ENCODE measurements at places on chromosomes 5 and 9.

DNA sequence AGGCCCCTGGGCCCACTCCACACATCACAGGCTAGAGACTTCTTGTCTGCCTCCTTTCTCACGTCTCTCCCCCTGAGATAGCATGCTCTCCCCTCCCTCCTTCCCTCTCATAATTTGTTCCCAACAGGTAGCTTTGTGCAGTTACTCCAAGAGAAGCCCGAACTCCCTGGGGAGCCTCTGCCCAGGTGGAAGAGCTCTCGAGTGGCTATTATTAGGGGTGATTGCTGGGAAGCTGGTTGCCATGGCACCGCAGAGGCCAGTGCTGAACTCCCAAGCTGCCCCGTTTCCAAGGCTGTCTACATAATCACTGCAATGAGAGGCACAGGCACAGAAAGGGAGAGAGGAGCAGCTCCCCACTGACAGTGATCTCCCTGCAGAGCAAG, 104.7 kb upstream of the GPR151 start:
- no peak for DNase-seq

DNA sequence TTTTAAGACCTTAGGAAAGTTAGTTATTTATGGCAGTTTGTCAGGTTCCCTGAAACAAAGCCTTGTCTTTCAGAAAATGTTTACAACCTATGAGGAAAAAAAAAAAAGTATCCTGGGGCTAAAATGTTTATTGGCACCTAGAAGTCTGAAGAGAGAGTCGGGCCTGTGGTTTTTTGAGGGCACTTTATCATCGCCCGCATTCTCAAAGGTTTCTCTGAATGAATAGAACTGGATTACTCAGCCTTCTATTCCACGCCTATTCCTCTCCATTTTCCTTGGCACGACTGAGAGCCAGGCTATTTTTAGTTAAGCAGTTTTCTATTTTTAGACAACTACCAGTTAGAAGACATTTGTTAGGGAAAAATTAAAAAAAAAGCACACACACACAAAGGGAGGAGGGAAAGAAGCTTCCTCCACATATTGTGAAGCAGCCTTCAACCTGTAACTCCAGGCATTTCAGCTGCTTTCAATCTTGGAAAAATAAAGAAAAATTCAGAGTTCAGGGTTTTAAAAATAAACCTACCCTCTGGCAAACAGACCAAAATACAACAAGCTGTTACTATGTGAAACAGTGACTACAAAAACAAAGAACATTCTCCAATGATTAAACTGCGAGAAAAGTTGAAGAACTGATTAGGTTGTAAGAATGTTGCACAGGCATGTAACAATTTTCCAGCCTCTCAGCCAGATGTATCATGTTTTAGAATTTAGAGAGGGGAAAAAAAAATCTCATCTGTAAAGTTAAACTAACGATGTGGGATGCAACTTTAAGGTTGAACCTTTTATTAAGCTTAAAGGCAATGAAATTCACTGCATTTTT, 97.0 kb downstream of the MEF2C start:
- no peak for DNase-seq

DNA sequence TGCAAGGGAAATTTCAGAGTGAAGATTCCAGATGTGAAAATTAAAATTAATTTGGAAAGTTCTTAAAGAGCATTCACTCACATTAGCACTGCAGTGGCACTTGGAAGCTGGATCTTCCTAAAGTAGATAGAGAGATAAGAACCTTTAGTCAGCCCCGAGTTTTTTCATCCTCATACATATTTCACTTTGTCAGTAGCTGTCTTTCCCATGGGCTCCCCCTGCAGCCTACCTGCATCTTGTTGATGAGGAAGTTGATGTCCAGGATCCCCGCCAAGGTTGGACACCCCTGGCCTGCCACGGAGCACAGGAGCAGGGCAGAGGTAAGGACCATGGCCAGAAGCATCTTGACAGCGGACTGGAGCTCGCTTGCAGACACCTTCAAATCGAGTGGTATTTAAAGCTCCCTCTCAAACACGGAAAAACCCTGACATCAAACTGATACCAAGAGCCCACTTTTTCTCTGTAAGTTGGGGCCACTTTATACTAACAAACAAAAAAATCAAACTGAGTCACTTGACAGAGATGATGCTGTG, at the start of gene IL9:
Gene IL9, minus strand, starts transcription at position 368 of the 533 bp plus-strand sequence. Its CDS starts 25 bp downstream, at position 343.
- no peak for DNase-seq

- DNase-seq, result no peak
Measured at GRCh38 chr9:5445886-5446285, 4.5 kb upstream of the CD274 start.

DNA sequence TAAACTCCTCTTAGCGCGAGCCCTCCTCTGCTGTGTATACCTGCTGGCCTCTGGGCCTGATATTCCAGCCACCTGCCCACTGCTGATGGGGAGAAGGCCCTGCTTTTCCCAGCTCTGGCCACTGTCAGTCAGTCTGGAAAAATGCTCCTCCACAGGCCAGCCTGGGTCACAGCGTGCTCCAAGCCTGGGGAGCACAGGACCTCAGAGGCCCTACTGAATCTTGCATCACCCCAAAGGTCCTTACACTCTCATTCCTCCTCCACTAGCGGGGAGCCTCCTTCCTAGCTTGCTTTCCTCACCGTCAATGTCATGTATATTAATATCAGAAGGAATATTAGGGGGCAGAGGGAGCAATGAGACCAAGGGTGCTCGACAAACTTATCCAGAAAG, 73.7 kb downstream of the SHB start:
- DNase-seq, result no peak

DNA sequence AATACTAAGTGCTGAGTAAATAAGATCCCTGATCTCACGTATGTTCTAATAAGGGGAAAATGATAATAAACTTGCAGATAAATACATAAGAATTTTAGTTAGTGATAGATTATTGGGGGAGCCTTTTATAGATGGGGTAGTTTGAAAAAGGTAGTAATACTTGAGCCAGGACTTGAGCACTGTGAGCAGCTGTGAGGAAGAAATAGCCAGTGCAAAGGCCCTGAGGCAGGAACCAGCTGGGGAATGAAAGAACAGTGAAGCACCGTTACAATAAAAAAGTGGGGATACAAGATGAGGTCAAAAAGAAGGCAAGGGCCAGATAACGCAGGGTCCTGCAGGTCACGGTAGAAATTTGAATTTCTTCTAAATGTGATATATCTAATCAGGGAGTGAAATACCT, 234.8 kb upstream of the ELL2 start:
- no peak for DNase-seq
